ENCODE measurements at places on chromosomes 1 and 21. TPM values are rescaled to one million over a fixed set of nuclear protein-coding genes. Genes with fewer than 3 reads are reported as not detected.

Gene SPSB1
- polyA plus RNA-seq, result 11.6 TPM

Gene FOXO6
- polyA plus RNA-seq, result 1.2 TPM

Gene RHD
- polyA plus RNA-seq, result 1.1 TPM

Gene ST6GALNAC5
- 4.3 TPM for polyA plus RNA-seq

Gene ACOT11
- 8.8 TPM for polyA plus RNA-seq

Gene OR2T29
- polyA plus RNA-seq, result not detected
